ENCODE measurements at places on chromosomes 6 and 20.

DNA sequence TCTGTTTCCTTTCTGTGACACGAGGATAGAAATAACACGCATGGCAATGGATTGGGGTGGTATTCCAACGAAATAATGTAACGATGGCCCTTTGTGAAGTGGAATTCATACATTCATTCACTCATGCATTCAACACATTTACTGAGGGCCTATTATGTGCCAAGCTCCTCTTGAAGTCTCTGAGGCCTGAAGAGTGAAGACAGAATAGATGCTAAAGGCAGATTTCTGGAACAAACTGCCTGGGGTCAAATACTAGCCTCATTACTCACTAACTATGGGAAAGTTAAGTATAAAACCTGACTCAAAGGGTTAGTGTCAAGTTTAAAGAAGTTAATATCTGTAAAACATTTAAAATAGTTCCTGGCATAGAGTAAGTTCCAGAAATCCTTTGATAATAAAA is 279.6 kb upstream of the SULF2 start:
- no peak for DNase-seq

DNA sequence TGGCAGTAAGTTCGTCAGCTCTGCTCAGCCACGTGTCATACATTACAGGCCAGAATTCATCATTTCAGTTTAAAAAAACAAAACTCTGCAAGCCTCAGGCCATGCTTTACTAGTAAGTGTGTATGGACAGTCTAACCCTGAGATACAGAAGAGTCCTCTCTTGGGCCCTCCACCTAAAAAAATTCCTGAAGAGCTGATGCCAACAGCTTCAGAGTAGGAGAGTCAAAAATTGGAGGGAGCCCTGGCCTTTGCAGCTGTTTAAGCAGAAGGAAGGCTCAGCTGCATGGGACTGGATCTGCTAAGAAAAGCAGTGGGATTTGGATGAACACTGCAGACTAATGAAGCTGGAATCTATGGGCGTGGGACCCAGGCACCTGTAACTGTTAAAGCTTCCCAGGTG is 47.2 kb upstream of the FAM8A1 start:
- DNase-seq: no peak

DNA sequence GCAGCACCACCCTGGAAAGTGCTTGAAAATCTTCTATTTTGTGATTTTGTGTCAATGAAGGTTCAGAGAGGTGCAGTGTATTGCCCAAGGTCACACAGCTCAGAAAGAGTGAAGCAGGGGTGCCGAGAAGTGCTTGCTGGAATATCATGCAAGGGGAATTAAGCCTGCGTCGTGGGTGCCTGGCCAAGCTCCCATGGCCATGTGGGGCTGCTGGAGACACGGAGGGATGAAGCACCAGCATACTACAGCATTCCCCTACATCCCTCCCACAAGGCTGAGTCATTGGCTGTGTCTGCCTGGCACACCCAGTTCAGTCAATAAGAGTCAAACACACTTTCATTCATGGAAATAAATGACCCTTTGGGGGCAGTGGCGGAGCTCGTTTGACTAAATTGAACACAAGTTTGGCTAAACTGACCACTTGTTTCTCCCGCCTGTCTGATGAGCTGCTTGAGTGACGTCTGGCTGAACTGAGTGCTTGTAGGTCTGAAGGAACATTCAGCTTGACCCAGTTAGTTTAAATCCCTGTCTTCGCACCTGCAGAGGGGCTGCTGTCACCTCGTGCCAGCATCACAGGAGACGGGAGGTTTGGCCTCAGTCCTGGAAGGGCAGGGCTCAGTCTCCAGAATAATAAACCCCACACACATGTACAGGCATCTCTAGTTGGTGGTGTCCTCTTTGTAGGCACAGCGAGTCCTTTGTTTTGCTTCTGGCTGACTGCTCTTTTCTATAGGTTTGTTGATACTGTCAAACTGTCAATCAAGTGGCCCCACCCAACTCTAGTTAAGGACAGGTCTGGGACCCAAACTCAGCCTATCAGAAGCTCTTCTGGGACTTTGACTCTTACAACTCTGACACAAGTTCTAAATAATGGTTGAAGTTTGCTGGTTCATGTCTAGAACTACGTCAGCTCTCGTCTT is 8.4 kb upstream of the TGM2 start:
- DNase-seq: peak; percentile 12

DNA sequence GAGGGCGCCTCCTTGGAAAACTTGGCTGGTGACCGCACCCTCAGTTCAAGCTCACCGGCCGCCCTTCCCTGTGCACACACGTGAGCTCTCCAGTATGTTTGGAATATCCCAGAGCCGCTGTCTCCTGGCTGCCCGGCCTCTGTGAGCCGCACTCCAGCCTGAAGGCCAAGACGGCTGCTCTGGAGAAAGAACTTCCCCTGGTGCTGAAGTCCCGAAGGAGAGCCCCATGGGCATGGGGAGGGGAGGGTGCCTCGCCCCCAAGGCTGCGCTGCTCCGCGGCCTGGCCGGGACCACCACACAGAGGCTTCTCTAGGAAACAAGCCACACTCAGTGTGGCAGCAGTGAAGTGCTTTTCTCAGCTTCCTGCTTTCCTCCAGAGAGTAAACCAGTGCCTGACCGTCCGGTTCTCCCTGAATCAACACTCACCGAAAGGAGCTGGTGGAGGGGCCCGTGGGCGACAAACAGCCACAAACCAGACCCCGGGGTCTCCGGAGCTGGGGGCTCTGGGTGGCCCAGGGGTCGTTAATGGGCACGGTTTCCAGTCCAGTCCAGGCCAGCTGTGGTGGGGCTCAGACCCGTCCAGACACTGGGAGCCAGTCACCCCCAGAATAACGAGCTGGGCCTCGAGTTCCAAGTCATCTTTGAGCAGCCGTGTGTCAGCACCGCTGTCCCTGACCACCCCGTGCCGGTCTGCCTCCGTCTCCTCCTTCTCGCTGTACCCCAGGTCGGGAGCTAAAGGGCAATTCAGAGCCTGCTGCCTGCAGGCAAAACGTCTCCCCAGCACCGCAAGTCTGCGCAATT is 87.4 kb upstream of the BHLHE23 start:
- no peak for DNase-seq

- peak; percentile 59 for DNase-seq
Measured at GRCh38 chr6:44342489-44342888, at the start of gene SPATS1. Gene SPATS1 (plus strand): TSS chr6:44342650. CDS start chr6:44343096, 446 bp downstream.

DNA sequence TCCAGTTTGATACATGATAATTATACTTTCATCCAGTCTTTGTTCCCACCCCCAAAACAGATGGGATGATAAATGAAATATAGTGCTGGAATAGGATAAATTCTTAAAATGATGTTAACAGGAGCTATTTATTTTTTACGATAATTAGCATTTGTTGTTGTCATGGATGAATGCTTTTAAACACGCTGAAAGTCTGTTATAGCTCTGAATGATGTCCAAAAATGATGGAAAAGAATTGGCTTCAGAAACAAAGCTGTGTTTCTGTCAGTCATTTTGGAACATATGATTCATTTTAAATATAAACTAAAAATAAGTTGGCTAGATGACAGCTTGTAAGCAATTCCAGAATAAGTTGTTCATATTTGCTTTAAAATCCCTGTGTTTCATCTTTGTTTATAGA is 237.4 kb downstream of the GRIK2 start:
- no peak for DNase-seq

- DNase-seq: no peak
Measured at GRCh38 chr6:105235155-105235554, 55.3 kb upstream of the POPDC3 start.

DNA sequence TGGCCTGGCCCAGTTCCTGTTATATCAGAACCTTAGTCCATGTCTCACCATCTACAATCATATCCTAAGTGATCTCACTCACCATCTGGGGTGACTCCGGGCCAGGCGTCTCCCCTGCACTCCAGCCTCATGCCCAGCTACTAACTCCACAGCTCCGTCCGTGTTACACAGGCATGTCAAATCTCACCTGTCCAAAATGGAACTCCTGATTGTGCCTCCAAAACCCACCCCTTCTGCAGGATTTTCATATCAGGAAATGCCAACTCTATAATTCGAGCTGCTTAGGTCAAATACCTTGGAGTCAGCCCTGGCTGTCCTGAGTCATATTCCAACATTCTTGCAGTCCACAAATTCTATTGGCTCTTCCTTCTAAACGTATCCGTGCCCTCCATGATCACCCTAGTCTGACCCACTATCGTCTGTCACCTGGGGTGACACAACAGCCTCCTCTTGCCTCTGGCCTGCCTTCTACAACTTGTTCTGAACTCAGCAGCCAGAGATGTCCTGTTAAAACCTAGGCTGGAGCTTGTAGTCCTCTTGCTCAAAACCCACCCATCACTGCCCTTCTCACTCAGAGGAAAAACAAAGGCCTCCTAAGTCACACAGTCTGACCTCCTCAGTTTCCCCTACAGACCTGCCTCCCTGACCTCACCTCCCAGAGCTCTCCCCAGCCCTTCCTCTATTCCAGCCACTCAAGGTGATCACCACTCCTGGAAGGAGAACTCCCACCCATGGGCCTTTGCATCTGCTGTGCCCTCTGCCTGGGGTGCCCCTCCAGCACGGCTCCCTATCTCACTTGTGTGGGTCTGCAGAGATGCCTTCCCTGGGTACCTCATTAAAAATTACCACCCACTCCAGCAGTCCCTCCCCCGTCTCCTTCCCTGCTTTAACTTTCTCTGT is 85.3 kb upstream of the SIRPA start:
- DNase-seq: no peak

GRCh38 chr6:140062043-140063020 is 687.9 kb upstream of the CITED2 start:
- no peak for DNase-seq

DNA sequence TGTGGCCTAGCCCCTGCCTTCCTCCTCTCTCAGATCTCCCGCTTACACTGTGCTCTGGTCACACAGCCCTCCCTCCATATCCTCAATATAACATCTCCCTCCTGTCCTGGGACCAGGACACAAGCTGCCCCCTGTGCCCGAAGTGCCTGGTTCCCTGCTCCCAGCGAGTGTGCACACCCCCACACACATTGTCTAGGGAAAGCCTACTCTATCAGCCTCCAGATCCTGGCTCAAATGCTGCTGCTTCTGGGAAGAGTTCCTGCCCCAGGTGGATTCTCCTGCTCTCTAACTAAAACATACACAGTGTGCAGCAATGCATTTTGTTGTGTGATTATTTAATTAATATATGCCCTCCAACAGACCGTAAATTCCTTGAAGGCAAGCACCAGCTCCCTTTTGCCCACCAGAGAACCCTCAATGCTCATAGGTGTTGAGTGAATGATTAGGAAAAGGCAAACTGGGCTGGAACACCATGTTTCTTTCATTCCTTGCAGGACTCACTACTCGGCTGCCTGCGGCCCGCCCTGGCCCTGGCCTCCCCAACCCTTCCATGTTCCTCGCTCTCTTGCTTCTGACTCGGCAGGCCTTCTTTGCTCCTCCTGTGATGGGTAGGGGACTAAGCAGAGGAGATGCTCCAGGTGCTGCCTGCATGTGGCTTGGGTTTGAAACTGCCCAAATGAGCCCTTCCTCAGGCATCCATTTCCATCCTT is 194.6 kb downstream of the ZDHHC14 start:
- DNase-seq: no peak

- DNase-seq: peak; percentile 55
Measured at GRCh38 chr6:36906539-36907325, 21.0 kb downstream of the C6orf89 start.

DNA sequence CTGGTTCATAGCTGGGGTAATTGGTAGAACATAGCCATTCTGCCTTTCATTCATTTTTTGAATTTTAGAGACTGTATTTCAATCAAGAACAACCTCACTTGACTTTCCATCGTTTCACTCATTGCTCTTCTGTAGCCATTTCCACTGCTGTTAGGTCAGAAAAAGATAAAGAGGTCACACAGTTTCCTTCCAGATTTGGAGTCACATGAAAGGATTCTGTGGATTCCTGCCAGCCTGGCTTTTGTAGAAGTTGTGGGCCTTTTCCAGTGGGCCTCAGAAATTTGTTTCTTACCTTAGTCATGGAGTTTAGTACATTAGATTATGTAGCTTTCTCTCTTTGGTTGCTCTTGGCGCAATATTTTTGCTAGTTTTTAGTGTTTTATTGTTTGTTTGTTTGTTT is 157.8 kb downstream of the SASH1 start:
- no peak for DNase-seq

- DNase-seq: no peak
Measured at GRCh38 chr6:52597738-52598122, 20.9 kb upstream of the TRAM2 start.

GRCh38 chr20:58749098-58749769 is 56.6 kb downstream of the NPEPL1 start:
- no peak for DNase-seq

DNA sequence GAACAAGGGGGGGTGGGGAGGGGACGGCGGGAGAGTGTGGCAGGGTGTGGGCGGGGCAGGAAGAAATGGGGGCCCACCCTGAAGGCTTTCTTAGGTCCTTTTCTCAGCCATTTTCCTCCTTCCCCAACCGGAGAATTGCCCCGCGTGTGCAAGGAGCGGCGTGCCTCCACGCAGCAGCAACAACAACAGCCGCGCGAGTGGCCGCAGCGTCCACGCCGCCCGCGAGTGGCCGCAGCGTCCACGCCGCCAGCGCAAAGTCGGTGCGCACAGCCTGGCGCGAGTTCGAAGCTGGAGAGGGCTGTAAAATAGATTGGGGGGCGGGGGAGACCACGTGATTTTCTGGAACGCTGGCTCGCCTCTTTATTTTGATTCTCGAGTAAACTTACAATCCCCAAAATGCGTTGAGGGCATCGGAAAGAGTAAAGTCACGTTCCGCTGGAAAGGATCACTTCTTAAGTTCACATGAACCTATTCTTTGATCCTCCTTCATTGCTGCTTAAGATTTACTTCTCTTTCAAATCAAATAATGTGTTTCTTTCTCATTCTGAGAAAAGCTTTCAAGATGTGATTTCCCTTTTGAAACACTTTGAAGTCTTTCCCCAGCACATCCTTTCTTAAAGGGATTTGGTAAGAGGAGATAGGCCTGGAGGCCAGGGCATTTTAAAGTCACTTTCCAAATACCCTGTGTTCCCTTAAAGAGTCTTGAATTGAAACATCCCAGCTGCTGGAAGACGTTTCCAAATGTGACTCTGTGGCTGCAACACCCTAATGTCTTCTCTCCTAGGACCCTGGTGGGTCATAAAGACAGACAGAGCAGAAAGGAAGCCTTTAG is 66.7 kb upstream of the ZNF217 start:
- no peak for DNase-seq

DNA sequence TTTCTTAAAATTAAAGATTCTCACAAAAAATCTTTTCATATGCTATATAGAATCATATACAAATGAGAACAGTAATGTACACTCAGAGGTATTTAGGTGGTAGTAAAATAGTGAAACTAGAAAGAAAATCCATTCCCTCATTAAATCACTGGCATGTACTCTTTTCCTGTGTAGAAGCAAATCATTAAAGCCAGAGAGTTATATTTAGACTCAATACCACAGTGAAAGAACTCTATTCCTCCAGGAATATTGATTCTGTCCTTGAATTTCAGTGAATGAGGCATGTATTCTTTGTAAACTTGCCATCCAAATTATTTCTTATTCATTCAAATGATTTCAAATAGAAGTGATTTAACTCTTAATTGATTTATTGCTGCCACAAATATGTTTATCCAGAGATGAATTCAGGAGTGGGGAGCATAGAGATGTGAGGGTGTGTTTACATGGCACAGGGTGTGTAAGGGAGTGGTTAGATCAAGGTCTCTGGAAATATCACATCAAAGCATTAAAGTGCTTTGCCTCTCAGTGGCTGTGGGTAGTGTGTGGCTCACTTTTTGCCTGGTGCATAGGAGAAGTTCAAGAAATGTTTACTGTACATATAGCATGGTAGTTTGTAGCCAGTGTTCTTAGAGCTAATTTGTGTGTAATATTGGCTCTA is 141.2 kb downstream of the FAM83B start:
- DNase-seq: no peak
